ENCODE measurements at places on chromosomes 16 and 17.

DNA sequence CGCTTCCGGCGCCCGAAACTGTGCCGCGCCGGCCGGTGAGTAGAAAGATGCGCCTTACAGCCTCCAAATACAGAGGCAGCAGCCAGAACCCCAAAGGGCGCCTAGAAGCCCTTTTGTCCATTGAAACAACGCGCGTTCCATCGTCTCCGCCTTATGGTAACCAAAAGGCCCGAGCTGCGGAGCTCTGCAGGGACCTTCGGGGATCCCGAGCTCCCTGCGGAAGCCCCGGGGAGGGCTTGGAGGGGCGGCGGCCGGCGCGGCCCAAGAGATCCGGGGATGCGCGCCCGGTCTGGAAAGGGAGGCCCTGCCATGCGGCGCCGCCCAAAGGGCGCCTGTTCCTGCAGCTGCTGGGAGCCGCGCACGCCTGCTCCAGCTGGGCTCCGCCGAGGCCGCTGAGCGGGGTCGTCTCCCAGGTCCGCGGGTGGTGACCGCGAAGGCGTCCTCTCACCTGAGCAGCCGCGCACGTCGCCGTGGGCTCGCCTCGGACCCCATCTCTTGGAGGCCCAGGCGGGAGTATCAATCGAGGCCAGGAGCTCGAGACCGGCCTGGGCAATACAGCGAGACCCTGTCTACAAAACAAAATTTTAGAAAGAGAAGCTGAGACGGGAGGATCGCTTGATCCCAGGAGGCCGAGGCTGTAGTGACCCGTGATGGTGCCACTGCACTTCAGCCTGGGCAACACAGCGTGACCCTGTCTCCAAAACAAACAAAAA lies 742 bp upstream of the FBXO31 start:
- no peak for DNase-seq

DNA sequence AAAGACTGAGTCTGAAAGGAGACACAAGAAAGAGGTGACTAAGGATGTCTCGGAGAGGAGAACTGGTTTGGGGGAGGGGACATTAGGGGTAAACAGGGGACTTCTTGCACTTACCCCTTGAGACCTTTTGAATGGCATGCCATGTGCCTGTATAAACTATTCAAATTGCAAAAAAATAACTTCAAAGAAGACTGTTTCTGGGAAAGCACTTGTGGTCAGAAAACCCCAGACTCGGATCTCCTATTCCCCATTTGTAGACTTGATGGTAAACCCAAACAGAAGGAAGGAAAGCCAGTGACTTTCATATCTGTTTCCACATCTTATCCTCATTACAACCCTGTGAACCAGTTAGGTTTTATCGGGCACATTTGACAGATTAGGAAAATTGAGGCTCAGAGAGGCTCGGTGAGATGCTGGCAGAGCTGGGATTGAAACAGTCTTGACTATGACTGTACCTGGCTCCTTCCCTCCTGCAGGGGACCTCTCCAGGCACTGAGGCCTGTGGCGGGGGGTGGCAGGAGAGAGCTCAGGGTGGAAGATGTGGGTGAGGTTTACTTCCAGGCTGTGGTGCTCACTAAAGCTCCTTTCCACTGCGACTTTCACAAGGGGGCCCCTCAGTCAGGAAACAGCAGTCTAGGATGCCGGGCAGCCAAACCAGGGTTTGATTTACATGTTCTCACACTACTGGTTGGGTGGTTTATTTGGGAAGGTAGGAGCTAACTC lies 30.5 kb upstream of the PLCG2 start:
- no peak for DNase-seq

DNA sequence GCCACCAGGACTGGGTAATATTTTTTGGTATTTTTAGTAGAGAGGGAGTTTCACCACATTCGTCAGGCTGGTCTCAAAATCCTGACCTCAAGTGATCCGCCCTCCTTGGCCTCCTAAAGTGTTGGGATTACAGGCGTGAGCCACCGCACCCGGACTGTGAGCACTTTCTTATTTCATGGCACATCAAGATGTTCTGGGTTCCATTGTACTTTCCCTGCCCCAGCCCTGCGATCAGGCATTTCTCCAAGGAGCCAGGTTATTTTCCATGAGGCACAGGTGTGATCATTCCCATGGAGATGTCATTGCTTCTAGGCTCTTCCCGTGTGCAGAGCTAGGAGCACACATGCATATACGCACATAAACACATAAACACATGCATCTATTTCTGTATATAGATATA lies 2.6 kb upstream of the ANKRD40CL start:
- no peak for DNase-seq

DNA sequence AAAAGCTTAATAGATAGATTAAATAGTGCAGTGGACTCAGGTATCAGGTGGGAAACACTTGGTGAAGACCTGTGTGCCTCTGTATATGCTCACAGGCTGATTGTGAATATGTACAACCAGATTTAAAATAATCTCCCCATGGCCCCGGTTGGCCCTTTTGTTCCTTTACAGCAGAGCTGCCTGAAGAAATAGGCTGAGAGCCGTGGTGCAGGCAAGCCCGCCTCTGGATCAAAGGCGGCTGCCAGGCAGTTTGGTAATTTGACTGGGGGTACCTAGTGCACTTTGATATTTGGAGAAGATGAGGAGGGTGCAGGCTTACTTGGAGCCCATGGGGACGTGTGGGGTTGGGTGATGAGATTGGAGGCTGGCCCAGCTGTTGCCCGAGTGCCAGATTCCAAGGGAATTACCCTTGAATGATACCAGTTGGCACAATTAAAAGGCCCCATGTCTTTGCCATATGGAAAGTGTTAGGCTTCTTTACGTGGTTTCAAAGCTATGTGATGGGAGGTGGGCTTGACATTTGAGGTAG lies 5.0 kb downstream of the NKD1 start:
- DNase-seq, result no peak

DNA sequence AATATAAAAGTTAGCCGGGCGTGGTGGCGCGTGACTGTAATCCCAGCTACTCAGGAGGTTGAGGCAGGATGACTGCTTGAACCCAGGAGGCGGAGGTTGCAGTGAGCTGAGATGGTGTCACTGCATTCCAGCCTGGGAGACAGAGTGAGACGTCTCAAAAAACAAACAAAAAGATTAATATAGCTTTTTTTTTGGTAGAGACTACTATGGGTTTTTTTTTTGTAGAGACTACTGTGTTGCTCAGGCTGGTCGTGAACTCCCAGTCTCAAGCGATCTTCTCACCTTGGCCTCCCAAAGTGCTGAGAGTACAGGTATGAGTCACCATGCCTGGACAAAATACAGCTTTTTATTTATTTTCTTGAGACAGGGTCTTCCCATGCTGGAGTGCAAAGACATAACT lies 20.2 kb downstream of the ZNRF1 start:
- no peak for DNase-seq

- DNase-seq, result no peak
Observed at GRCh38 chr17:30113213-30113612, 3.4 kb upstream of the NSRP1 start.

GRCh38 chr16:82344157-82344556 lies 174.1 kb upstream of the MPHOSPH6 start:
- DNase-seq, result no peak

DNA sequence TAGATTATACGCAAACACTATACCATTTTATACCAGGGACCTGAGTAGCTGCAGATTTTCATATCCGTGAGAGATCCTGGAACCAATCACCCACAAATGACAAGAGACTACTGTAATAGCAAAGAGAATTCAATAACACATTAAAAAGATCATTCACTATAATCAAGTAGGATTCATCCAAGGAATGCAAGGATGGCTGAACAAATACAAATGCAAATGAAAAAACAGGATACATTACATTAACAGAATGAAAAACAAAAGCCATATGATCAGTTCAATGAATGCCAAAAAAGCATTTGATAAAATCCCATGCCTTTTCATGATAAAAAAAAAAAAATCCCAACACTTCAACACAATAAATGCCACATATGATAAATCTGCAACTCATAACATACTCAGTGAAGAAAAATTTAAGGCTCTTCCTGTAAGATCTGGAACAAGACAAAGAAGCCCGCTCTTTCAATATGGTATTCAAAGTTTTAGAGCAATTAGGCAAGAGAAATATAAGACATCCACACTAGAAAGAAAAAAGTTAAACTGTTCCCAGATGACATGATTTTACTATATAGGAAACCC lies 29.0 kb downstream of the N4BP1 start:
- DNase-seq, result no peak

DNA sequence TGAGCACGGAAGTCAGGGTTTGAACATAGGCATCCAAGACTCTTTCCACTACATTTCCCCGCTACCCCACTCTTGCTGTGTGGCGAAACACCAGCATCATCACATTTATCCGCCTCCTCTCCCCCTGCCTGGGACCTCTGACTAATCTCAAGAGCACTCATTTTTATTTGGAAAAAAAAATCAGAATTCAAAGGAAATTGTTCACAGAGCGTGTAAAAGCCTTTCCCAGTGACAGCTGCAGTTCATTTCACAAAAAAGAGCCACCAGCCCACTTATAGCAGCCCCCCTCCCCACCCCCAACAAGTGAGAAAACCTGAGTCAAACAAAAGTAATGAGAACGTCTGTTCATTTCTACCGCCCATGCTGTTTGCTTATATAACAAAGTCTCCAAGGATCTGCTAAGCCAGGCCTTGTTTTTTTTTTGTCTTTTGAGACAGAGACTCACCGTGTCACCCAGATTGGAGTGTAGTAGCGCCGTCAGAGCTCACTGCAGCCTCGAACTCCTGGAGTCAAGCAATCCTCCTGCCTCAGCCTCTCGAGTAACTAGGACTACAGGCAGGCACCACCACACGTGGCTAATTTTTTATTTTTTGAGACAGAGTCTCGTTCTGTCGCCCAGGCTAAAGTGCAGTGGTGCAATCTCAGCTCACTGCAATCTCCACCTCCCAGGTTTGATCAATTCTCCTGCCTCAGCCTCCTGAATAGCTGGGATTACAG lies 48.3 kb upstream of the HAPSTR1 start:
- DNase-seq, result no peak

- DNase-seq, result no peak
Observed at GRCh38 chr16:17496891-17497290, 26.1 kb upstream of the XYLT1 start.

DNA sequence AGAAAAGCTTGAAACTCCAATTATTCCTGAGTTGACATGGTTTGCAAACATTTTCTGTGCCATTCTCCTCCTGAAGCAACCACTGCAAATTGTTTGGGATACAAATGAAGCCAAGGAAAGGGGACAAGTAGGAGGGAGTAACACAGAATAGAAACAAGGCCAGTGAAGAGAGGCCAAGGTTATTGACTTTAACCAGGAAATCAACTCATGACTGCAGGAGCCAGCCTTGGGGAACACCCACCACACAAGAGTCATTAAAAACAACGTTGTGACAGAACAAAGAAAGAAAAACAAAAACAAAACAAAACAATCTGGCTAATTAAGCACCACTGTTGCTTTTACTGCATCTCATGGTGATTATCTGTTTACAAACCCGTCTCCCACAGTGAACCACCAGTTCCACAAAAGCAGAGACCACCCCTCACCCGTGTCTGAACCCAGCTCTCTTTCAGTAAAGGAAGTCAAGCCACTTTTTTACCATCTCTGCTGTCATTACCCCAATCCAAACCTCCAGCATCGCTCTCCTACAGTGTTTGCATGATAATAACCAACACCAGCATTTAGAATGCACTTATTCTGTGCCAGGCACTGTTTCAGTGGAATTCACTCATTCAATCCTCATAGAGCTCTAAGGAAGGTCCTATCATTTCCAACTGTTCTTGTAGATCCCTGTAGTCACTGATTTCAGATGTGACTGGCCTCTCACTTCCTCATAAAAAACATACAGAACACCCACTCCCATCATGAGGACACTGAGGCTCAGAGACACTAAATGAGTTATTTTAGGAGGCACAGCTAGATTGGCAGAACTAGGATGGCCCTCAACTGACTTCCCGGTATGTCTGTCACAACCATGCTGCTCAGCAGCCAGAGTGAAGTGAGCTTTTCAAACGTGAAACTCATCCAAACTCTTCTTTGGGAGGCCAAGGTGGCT lies 2.0 kb downstream of the ZDHHC1 start:
- no peak for DNase-seq

DNA sequence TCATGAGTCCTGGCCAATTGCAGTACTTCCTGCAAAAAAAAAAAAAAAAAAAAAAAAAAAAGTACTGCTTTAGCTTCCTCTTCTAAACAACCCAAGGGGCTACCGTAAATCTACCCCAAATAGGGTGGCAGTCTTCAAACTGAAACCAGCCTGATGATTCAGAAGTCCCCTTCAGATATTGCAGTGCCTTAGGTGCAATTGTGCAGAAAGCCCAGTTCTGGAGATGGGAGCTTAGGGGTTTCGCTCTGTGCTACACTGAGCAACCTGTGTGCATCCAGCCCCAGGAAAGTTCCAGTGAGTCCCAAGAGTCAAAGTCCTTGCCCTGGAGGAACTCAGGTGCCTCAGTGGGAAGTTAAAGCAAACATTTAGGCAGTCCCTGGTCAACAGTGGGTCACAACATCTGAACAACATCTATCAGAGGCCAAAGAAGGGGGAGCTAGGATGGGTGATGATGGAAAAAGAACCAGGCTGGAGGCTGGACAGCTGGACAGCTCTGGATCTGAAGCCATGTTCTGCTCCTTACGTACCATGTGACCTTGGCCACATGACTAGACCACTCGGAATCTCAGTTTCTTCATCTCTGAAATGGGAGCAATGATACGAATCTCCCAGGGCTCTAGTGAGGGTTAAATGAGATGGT lies 6.7 kb upstream of the CIITA start:
- no peak for DNase-seq

GRCh38 chr16:85491058-85491771 lies 121.9 kb upstream of the GSE1 start:
- no peak for DNase-seq

- DNase-seq, result no peak
Observed at GRCh38 chr17:1244606-1245012, 25.6 kb upstream of the BHLHA9 start.

DNA sequence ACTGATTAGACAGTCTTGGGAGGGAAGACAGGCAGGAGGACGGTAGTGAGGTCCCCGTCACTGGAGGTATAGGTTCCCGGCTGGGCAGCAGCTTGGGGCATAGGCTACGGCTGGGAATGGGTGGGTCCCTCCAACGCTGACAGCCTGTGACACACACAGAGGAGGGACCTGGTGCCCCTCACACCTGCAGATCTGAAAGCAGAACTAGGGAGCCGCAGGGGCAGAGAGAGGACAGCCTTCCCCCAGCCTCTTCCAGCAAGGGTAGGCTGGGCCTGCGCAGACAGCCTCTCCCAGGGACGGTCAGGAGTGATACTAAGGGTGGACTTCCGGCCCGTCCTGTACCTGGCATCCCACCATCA lies 2.0 kb downstream of the P2RX1 start:
- no peak for DNase-seq

- DNase-seq, result no peak
Observed at GRCh38 chr17:43940630-43941029, 1.6 kb downstream of the PPY start.

GRCh38 chr17:77473615-77474226 lies 333.0 kb downstream of the SEC14L1 start:
- no peak for DNase-seq

- DNase-seq, result no peak
Observed at GRCh38 chr16:4938683-4939030, 1.7 kb upstream of the PPL start.

DNA sequence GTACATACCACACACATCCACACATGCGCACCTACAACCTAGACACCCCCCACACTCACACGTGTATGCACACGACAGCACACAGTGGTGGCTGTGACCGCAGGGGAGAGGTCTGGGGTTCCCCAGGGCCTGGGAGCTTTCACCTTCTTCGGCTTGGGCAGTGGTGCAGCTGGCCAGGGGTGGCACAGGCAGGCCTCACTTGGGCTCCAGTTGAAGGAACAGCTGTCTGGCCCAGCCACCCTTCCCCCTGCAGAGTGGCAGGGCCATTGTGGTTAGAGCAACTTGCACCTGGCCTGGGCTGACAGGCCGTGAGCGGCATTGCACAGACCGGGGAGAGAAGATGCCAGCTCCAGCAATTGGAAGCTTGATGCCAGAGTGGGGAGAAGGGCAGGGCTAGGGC lies 114.5 kb upstream of the GSE1 start:
- DNase-seq, result no peak
